NCI-H524 treated with DMSO at 0.1 percent for 48 hours (cell line): ENCODE measurements at places on chromosomes 16 and 17.

- DNase-seq, result no peak
These were observed 879 bp upstream of the ACSF2 start for GRCh38 chr17:50424996-50425681.

- DNase-seq, result no peak
These were observed 672 bp upstream of the ALKBH5 start for GRCh38 chr17:18182978-18183333.

GRCh38 chr16:53960954-53961616 is 257.1 kb downstream of the FTO start:
- DNase-seq, result no peak

GRCh38 chr16:15502041-15502725 is 67.8 kb downstream of the BMERB1 start:
- no peak for DNase-seq

DNA sequence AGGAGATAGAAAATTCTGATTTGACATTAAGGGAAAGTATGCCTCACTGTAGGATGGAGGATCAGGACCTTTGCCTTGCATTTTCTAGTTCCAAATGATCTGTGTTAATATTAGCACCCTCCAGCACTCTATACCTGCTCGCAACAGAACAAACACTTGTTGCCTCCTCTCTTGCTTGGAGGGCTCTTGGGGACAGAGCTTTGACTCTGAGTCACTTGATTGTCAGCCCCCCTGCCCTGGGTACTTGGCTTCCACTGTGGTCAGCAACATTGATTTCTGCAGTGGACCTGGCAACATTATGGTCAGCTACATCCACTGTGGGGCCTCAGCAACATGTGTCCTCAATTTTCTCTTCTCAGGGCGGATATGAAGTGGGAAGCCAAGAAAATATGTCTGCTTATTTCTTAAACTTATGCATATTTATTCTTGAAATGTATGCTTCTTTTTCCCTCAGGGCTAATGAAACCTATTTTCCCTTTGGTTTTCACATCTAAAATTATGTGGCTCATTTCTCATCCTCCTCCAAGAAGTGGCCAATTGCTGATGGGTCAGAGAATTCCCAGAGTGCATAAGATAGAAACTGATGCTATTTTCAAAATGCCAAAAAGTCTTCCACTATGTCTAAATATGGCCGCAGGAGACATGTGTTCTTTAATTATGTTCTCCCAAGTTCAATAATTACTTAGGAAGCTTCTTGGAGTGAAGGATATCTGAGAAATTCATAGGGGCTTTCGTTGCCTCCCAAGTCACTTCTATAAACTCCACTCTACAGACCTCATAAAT is 94.6 kb upstream of the SMIM36 start:
- no peak for DNase-seq

- no peak for DNase-seq
These were observed 31.5 kb downstream of the ZFHX3 start for GRCh38 chr16:73016488-73016830.

GRCh38 chr17:76973040-76973439 is 104.8 kb downstream of the MGAT5B start:
- DNase-seq, result no peak

DNA sequence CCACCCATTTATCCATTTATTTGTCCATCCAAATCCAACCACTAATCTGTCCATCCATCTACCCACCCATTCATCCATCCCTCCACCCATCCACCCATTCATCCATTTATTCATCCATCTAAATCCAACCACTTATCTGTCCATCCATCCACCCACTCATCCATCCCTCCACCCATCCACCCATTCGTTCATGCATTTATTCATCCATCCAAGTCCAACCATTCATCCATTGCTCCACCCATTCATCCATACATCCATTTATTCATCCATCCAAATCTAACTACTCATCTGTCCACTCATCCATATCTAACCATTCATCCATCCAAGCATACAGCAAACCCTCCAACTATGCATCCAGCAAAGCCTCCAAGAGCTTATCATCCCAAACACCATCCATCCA is 267.3 kb downstream of the XYLT1 start:
- DNase-seq, result no peak

- DNase-seq, result no peak
These were observed 45.7 kb upstream of the ZNF469 start for GRCh38 chr16:88337021-88337420.

- no peak for DNase-seq
These were observed 88.2 kb downstream of the STX8 start for GRCh38 chr17:9487406-9487805.

DNA sequence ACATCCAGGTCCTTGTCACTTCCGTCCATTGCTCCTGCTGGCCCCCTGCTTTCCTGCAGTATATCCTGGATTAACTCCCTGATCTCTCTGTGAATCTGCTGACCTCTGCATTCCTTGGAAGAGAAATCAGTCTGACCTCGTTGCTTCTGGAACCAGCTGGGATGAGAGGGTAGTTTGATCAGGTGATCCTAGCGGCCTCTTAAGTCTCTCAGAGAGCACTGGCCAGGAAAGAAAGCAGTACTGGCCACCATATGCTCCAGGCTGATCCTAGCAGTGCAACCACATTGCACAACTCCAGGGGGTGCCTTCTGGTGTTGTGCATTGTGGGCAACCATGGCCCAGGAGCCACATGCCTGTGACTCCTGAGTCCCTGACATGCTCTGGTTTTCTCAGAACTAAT is 79.2 kb downstream of the ARHGAP23 start:
- no peak for DNase-seq

DNA sequence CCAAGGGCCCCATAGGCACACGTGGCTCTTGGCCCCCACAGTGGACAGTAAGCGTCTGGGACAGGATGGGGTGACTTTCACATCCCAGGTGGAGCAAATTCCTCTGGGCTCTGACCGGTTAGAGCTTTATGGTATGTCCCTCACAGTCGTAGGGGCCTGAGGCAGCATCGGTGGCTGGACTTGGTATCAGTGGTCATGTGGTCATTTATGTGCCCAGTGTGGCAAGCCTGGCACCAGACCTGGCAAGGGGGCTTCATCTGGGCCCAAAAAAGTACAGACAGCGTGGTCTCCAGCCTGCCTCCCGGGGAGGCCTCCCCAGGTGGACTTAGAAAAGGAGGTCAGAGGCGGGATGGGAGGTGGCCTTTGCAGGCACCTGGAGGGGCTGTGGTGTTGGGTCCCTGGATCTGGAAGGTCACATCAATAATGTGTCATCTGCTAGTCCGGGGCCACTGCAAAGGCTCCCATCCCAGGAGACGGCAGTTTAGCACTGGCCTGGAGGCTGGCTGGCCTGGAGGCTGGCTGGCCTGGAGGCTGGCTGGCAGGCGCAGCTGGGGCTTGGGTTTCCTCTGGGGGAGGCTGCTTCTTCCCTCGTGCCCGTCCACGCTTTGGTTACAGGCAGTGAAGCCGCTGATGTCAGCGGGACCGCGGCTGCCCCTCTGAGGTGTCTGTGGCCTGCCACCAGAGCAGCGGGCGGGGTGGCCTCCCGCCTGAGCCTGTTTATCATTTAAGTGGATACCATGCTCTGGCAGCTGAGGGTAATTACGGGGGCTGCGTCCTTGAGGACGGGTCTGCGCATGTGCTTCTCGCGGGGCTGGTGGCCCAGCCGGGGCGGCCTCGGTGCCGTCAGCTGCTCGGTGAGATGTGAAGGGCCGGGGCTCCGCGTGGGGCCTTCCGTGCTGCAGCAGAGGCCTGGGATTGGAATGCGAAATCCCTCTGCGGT is 20.7 kb upstream of the CBX4 start:
- DNase-seq, result no peak

GRCh38 chr16:13138528-13138927 is 237.1 kb downstream of the SHISA9 start:
- DNase-seq, result no peak

DNA sequence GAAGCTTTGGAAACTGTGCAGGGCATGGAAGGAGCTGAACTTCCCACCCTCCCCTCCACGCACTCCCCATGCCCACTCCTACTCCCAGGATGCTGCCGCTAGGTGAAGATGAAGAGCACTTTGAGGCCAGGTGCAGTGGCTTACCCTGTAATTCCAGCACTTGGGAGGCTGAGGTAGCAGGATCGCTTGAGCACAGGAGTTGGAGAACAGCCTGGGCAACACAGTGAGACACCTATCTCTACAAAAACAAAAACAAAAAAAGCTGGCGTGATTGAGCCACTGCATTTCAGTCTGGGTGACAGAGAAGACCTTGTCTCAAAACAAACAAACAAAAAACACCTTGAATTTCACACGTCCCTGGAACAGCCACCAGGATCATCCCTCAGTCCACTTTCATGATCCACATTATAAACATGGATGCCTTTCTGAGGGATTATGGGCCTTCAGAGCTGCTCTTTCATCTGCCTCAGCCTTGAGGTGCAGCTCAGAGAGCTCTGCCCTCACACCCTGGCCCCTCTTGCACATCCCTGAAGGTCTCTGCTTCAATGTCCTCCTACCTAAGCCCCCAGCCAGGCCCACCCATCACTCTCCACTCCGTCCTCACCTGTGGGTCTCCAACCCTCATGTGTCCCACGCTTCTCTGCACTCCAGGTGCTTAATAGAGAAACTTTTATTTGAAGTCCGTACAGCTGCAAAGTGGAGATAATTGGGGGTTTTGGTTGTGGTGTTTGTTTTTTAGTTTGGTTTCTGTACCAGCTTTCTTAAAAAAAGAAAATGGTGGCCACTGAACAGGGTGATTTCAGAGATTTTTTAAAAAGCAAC is 25.8 kb downstream of the PHB1 start:
- DNase-seq, result no peak

GRCh38 chr17:42681976-42682721 is at the start of gene CNTNAP1:
TSS of gene CNTNAP1 (plus strand) at chr17:42682531. CDS start at chr17:42682830, 299 bp downstream.
- no peak for DNase-seq

DNA sequence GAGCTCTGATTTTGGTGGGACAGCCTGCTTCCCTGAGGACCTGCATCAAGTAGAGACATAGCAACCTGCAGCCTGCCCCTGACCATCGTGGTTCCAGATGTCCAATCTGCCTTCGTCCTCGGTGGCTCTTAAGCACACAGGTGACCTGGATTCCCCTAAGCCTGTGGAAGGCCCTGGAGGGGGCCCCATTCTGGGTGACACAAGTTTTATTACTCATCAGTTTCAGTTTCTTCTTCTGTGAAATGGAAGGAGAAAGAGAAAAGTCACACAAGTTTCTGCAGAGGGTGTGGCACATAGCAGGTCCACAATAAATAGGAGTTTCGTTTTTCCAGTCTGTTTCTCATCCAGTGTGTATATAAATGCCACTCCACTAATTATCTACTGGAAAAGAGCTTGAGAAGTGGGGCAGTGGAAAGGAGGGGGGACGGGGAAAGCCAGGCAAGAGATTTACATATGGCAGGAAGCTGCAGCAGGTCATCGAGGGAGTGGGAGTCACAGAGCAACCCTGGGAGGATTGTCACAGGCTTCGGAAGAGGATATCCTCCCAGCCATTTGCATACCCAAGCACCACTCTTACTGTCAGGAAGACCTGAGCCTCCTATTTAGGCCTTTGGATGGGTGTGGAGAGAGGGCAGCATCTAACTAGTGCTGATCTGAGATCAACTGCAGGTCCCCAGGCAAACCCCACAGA is 10.0 kb upstream of the NOS2 start:
- no peak for DNase-seq
